ENCODE measurements at places on chromosomes 3 and 15.

GRCh38 chr15:83108266-83109219, 1.1 kb downstream of the TM6SF1 start:
- H3K27me3 ChIP-seq: peaks cover 36% of the 10 kb centered on the region
- H3K4me1 ChIP-seq: peaks cover 21% of the 10 kb centered on the region
- peak; percentile 31 for DNase-seq
- peak overlapping the region; percentile 86 for H3K27ac ChIP-seq
- peaks cover 5% of the 10 kb centered on the region for H3K36me3 ChIP-seq

DNA sequence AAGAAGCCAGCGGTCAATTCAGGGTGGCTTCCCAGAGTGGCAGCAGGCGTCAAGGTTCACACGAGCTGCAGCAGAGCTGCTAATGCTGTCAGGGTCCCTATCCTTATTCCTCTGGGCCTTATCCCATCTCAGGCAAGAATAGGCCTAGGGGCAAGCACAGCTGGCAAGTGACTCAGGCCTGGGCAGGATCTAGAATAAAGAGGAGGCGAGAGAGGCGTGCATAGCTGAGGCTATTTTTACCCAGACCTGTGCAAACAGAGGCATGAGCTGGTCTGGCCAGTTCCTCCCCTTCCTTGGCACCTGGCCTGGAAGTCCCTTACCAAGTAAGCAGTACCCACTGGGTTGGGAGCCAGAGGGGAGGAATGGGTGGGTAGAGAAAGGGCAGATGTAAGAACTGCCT, 12.2 kb upstream of the VIPR1 start:
- no peaks in the 10 kb centered on the region for H3K36me3 ChIP-seq
- H3K27ac ChIP-seq: peak overlapping the region; percentile 83
- H3K4me1 ChIP-seq: peaks cover 61% of the 10 kb centered on the region
- DNase-seq: peak; percentile 51
- peak overlapping the region; percentile 19 for H3K4me3 ChIP-seq

DNA sequence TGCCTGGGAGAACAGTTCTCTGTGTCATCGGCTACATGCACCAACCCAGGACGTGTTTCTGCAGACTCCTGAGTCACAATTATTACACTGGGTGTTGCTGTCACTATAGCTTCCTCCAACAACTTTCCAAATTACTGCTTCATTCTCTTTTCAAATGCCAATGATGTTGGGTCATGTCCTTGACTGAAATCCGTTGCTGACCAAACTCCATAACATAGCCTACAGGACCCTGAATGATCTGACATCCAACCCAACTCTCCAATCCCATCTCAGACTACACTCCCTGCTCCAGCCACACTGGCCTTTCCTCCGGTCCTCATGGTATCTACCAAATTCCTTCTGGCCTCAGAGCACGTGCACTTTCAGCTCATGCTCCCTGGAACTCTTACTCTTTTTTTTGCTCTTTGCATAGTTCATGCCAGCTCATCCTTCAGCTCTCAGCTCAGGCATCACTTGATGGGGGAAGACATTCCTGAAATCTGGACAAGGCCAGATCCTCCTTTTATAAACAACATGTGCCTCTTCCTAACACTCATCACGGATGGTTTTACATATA, 108.8 kb upstream of the PTPRG start:
- H3K27me3 ChIP-seq: no peaks in the 10 kb centered on the region
- no peak overlapping the region for H3K4me3 ChIP-seq
- H3K27ac ChIP-seq: no peak overlapping the region
- no peak for DNase-seq
- H3K4me1 ChIP-seq: no peaks in the 10 kb centered on the region

- no peak overlapping the region for H3K4me3 ChIP-seq
- H3K27me3 ChIP-seq: no peaks in the 10 kb centered on the region
- H3K4me1 ChIP-seq: peaks cover 27% of the 10 kb centered on the region
- DNase-seq: no peak
Measured at GRCh38 chr3:108669208-108669607, 79.7 kb downstream of the DZIP3 start.

GRCh38 chr3:173688216-173688842, 290.8 kb downstream of the NLGN1 start:
- no peaks in the 10 kb centered on the region for H3K4me1 ChIP-seq
- H3K4me3 ChIP-seq: no peak overlapping the region
- no peaks in the 10 kb centered on the region for H3K36me3 ChIP-seq
- H3K27ac ChIP-seq: no peak overlapping the region
- H3K27me3 ChIP-seq: no peaks in the 10 kb centered on the region

DNA sequence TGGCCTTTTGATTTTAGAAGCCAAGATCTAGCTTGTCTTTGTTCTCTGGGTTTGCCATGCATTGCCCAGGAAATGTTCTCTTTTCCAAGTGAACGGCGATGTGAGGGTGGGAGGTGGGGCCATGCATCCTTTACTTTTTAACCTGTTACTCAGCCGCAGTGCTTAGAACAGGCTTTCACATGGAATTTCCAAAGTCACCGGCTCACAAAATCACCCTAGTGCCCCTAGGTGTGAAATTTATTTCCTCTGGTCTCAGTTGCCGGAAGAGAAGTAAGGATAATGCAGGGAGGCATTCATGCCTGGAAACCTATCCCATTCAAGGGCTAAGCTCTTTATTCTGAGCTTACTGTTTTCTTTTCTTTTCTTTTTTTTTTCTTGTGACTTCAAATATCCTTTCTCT, 93.2 kb downstream of the CACNA2D3 start:
- H3K4me3 ChIP-seq: no peak overlapping the region
- H3K4me1 ChIP-seq: no peaks in the 10 kb centered on the region
- H3K27ac ChIP-seq: no peak overlapping the region
- H3K27me3 ChIP-seq: no peaks in the 10 kb centered on the region
- DNase-seq: no peak

DNA sequence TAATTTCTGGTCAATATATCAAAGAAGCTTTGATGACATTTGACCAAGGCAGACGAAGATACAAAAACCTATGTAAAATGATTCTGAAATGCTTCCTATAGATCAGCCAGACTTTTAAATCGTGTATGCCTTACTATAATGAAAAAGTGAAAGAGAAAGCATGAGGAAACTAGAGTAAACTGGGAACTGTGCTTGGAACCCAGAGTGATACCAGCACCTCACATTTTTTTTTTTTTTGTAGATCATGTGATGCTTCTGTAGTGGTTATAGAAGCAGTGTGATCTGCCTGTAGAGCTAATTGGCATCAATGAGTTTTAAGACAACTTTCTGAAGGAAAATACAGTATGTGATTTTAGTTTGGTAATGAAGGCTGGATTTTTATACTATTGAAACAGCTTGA, 150.7 kb downstream of the NLGN1 start:
- H3K27ac ChIP-seq: no peak overlapping the region
- no peaks in the 10 kb centered on the region for H3K36me3 ChIP-seq
- no peak for DNase-seq
- no peak overlapping the region for H3K4me3 ChIP-seq

GRCh38 chr15:45141386-45141785, 11.6 kb downstream of the DUOX1 start:
- no peak for DNase-seq
- H3K27me3 ChIP-seq: peaks cover 20% of the 10 kb centered on the region
- H3K4me3 ChIP-seq: no peak overlapping the region
- H3K27ac ChIP-seq: no peak overlapping the region
- peaks cover 2% of the 10 kb centered on the region for H3K4me1 ChIP-seq
- H3K36me3 ChIP-seq: no peaks in the 10 kb centered on the region

- no peak overlapping the region for H3K27ac ChIP-seq
- DNase-seq: no peak
- no peak overlapping the region for H3K4me3 ChIP-seq
- peaks cover 5% of the 10 kb centered on the region for H3K27me3 ChIP-seq
- no peaks in the 10 kb centered on the region for H3K36me3 ChIP-seq
Measured at GRCh38 chr15:57387564-57388076, 11.3 kb downstream of the CGNL1 start.

DNA sequence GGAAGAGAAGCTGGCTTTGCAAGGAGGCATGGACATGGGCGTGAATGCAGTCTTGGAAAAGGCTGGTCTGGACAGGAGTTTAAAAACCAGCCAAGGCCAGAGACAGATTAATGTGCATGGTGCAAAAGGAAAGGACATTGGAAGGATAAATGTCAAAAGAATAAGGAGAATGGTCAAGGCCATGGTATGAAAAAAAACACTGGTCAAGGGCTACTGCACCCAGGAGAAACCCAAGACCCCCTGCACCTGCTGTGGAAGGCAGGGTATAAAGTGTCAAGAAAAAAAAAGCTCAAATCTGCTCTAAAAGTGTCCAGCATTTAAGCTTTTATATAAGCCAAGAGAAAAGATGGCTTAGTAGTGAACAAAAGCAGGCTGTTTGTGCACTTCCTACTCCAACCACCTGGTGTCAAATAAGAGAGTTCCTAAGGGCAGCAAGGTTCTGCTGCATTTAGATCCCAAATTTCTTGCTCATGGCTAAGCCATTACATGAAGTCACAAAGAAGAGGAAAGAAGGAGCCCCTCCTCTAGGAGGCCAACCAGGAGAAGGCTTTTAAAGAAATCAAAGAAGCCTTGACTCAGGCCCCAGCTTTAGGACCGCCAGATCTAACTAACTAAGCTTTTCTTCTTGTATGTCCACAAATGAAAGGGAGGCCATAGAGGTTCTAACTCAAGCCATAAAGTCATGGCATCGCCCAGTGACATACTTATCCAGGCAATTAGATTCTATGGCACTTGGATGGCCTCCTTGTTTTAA, 16.9 kb downstream of the CCR4 start:
- no peak for DNase-seq
- H3K36me3 ChIP-seq: peaks cover 23% of the 10 kb centered on the region
- no peak overlapping the region for H3K27ac ChIP-seq
- no peak overlapping the region for H3K4me3 ChIP-seq
- no peaks in the 10 kb centered on the region for H3K4me1 ChIP-seq

- no peaks in the 10 kb centered on the region for H3K27me3 ChIP-seq
- no peaks in the 10 kb centered on the region for H3K36me3 ChIP-seq
- no peak overlapping the region for H3K27ac ChIP-seq
- no peaks in the 10 kb centered on the region for H3K4me1 ChIP-seq
Measured at GRCh38 chr3:36514171-36514570, 133.9 kb downstream of the STAC start.

- DNase-seq: no peak
- H3K27me3 ChIP-seq: no peaks in the 10 kb centered on the region
- peaks cover 10% of the 10 kb centered on the region for H3K4me1 ChIP-seq
- no peak overlapping the region for H3K4me3 ChIP-seq
- no peaks in the 10 kb centered on the region for H3K36me3 ChIP-seq
- H3K27ac ChIP-seq: no peak overlapping the region
Measured at GRCh38 chr3:69751074-69751476, 11.8 kb downstream of the MITF start.

DNA sequence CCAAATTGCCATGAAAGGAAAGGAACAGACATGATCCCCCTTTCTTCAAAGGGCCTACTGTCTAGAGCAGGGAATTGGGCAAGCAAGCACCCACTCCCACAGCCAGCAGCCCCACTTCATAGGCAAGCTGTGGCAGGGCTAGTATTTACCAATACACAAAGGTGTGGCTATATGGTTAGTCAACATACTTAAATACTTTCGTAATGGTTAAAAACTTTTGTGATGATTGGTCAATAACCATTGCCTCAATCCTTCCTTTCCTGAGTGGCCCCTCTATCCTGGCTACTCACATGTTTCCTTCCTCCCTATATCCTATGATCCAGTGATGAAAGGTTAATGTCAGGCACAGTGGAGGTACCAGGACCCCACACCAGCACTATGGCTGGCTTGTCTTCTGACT, 30.1 kb upstream of the ARL8B start:
- H3K36me3 ChIP-seq: no peaks in the 10 kb centered on the region
- no peak overlapping the region for H3K27ac ChIP-seq
- peaks cover 4% of the 10 kb centered on the region for H3K4me1 ChIP-seq
- no peak overlapping the region for H3K4me3 ChIP-seq
- no peak for DNase-seq
- peaks cover 11% of the 10 kb centered on the region for H3K27me3 ChIP-seq

GRCh38 chr3:123993818-123994217, 1.9 kb upstream of the ROPN1 start:
- H3K27me3 ChIP-seq: peaks cover 27% of the 10 kb centered on the region
- H3K36me3 ChIP-seq: no peaks in the 10 kb centered on the region
- no peak overlapping the region for H3K27ac ChIP-seq
- no peak for DNase-seq
- no peak overlapping the region for H3K4me3 ChIP-seq
- H3K4me1 ChIP-seq: no peaks in the 10 kb centered on the region

DNA sequence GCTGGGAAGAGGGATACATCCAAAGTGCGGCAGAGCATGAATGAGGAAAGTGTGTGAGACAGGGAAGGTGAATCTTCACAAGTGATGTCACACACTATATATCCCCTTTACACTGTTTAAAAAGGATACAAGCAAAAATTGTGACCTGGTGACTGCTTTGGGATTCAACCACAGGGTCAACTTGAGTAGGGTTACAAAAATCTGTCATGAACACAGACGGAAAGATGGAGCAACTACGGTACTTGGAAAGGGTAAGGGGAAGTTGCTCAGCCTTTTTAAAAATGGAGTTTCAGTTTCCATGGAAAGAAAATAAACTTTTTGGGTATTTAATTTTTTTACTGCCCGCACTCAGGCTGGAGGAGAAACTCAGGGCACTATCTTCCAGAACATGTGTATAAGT, 60.3 kb downstream of the B3GNT5 start:
- DNase-seq: no peak
- H3K4me1 ChIP-seq: peaks cover 10% of the 10 kb centered on the region
- H3K27me3 ChIP-seq: peaks cover 19% of the 10 kb centered on the region
- peaks cover 19% of the 10 kb centered on the region for H3K36me3 ChIP-seq

- no peak overlapping the region for H3K4me3 ChIP-seq
- H3K27me3 ChIP-seq: no peaks in the 10 kb centered on the region
- no peaks in the 10 kb centered on the region for H3K36me3 ChIP-seq
- no peak for DNase-seq
- no peaks in the 10 kb centered on the region for H3K4me1 ChIP-seq
Measured at GRCh38 chr3:83033133-83033532, 1271.7 kb upstream of the GBE1 start.

GRCh38 chr3:130686833-130687232, 59.8 kb downstream of the PIK3R4 start:
- H3K4me3 ChIP-seq: no peak overlapping the region
- H3K36me3 ChIP-seq: peaks cover 32% of the 10 kb centered on the region
- no peaks in the 10 kb centered on the region for H3K4me1 ChIP-seq
- no peaks in the 10 kb centered on the region for H3K27me3 ChIP-seq
- H3K27ac ChIP-seq: no peak overlapping the region

DNA sequence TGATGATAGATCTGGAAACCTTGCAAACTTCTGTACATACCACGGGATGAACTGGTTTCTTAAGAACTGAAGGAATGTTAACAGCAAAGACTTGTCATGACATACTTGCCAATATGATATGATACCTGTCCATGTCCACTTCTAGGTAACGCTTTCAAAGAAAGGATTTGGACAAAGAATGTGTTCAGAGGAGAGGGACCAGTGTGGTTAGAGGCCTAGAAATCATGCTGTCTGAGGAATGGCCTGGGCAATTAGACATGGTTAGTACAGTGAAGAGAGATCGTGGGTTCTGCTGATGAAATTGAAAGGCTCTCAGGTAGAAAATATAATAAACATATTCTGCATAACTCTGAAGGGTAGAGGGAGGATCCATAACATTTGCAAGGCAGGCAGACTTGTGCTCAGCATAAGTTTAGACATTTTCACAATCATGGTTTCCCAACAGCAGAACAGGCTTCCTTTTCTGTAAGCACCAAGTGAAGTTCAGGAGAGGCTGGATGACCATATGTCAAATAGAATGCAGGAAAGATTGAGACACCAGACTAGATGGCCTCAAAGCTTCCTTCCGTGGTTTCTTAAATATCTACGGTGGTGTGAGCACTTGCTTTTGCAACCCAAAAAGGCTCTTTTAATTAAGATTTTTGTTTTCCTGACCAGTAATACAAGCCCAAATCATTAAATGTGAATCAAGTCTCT, 39.9 kb downstream of the TGFBR2 start:
- peak overlapping the region; percentile 54 for H3K27ac ChIP-seq
- no peaks in the 10 kb centered on the region for H3K27me3 ChIP-seq
- DNase-seq: no peak
- H3K4me1 ChIP-seq: peaks cover 56% of the 10 kb centered on the region
- no peak overlapping the region for H3K4me3 ChIP-seq
- H3K36me3 ChIP-seq: peaks cover 47% of the 10 kb centered on the region
